Stimulated activated CD4-positive, alpha-beta T cell treated with anti-CD3 and anti-CD28 coated beads, TNF-alpha, amount 100 ng/mL, for 48 hours (primary cell): ENCODE measurements at places on chromosomes 13 and 19.

DNA sequence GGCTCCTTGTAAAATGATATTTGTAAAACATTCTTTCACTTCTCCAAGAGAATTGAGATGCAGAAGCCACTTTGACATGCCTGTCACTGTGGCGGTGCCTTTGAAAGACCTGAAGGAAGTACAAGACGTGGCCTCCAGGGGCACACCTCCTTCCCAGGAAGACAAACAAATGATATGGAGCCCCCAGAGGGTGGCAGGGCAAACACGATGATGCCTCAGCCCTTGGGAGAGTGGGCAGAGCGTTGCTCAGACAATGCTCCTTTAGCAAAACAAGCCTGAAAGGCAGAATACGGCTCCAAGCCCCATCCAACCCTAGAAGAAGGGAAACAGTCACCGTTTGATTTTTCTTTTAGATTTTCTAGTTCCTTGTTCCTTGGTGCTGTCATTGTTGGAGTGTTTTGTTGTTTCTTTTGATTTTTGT is 9.2 kb upstream of the ATP12A start:
- DNase-seq: no peak

DNA sequence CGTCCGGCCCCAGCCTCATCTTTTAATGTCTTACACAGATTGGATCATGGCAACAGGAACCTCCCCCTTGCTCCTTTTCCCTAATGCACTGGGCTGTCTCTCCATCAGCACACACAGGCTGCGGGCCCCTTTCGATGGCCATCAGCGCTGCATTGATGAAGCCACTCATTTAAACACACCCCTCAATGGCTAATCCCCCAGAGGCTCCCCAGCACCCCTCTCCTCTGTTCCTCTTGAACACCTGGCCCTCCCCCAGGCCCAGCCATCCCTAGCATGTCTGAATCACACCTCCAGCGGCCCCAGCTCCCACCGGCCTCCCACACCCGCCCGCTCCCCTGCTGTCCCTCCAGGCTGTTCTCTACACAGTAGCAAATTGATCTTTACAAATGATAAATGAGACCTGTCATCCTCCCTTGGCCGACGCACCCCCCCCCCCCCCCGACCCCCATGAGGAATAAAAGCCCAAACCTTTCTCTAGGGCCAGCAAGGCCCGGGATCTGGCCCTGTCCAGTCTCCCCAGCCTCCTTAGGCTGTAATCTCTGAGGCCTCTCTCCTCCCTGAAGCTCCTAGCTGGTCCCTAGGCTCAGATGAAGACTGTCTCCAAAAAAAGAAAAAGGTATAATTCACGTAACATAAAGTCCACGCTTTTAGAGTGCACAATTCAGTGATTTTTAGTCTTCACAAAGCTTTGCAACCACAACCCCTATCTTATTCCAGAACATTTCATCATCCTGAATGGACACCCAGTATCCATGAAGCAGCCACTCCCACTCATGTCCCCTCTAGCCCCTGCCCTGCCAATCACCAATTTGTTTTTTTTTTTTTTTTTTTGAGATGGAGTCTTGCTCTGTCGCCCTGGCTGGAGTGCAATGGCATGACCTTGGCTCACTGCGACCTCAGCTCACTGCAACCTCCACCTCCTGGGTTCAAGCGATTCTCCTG is 7.4 kb downstream of the RPL28 start:
- DNase-seq: no peak

- no peak for DNase-seq
Measured at GRCh38 chr19:30271816-30272215, 100.4 kb upstream of the ZNF536 start.

GRCh38 chr13:73514208-73514607 is 455.4 kb downstream of the KLF5 start:
- no peak for DNase-seq

- DNase-seq: no peak
Measured at GRCh38 chr13:35832551-35832950, 298.6 kb downstream of the DCLK1 start.

DNA sequence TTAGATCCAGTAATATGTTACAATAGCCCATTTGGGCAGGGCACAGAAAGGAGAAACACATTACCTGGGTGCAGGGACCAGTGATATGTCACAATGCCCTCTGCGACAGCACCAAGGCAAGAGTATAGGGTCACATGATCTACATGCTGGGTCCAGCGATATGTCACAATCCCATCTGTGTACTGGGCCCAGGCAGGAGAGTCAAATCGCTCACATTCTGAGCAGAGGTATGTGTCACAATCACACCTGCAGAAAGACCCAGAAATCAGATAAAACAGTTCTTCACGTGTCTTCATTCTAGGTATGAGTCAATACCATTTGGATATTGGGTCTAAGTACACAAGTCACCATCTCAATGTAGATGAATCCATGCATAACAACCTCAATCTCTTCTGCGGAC is 7.1 kb upstream of the ZNF43 start:
- DNase-seq: no peak

GRCh38 chr13:70662231-70662940 is 554.1 kb upstream of the KLHL1 start:
- DNase-seq: no peak

GRCh38 chr13:111415765-111416164 is 95.3 kb downstream of the TEX29 start:
- DNase-seq: no peak

DNA sequence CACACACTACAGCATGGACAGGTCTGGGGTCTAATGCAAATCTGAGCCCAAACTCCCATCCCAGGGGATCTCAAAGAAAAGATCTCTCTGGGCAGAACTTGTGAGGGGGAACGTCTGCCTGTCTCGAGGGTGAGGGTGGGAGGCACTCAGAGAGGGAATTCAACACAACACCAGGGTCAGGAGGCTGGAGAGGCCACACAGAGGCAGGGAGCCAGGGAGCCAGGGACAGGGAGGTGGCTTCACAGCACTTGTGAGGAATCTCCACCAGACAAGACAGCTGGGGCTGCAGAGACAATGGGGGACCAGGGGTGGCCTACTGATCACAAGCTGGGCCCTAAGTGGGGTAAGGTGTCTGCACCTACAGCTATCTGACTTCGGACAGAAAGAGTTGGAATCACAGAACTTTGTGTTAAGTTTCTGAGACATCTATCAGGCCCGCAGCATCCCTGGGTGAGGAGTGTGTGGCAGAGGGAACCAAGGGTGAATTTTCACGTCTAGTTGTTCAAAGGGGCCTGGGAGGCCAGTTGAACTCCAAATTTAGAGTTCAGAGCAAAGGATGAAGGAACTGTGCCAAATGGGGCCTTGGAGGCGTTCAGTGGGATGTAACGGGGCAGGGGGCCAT is 12.7 kb upstream of the AKAP8L start:
- no peak for DNase-seq

DNA sequence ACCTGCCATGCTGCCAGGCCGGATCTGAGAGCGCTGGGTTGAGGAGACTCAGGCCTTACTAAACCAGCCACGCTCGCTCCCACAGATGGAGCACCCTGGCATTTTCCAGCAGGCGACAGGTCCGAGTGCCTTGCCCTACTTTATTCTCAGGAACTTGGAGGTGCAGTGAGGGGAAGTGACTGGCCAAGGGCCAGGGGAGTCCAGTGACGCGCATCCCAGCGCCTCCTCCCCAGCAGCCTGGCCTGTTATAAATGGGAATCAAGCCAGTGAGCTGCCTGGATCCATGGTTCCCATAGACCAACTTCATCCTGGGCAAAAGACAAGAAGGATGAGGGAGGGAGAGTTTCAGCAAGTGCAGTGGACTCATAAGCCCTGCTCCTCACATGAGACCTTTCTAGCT is 35.5 kb downstream of the TMED1 start:
- no peak for DNase-seq

GRCh38 chr13:24223341-24224231 is 63.1 kb downstream of the SPATA13 start:
- DNase-seq: no peak

DNA sequence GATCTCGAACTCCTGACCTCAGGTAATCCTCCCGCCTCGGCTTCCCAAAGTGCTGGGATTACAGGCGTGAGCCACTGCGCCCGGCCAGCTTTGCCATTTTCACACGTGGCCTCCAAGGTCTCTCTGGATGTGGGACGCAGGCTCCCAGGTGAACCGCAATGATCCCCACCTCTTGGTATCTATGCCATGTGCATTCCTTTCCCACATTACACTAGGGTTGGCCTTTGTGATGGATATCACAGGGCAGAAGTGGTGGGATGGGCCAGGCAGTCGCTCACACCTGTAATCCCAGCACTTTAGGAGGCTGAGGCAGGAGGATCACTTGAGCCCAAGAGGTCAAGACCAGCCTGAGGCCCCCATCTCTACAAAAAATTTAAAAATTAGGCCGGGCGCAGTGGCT is 22.4 kb downstream of the FGF21 start:
- DNase-seq: no peak

DNA sequence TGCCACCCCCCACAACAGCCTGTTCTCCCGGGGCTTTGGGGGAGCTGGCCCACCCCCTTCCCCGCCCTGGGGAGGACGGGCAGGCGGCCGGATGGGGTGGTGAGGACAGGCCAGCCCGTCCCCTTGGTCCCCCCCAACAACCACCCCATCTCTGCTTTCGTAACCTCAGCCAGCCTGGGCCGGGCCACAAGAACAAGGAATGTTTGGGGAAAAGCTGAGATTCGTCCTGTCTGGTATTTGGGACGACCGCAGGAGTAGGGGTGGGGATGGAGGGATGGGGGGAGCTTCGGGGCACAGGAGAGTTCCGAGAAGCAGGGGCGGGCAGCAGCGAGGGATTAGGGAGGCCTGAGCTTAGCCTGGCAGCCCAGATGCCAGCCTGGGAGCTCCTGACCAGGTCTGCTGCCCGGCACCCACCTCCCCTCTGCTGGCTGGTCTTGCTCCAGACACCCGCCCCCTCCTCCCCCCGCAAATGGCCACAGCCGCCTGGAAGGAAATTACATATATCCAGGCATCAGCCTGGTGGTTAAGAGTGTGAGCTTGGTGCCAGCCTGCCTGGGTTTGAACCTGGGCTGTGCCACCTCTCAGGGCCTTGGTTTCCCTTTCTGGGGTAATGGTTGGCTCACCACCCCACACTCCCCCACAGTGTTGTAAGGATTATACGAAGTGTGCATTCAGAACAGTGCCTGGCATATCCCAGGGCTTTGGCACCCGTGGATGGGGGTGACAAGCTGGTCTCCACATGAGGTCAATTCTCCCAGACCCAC is at the start of gene PODNL1:
Gene PODNL1 (minus strand): TSS at position 117 of the 764 bp plus-strand sequence. CDS start 236 bp downstream, outside the sequence.
- no peak for DNase-seq

- no peak for DNase-seq
Measured at GRCh38 chr13:44989941-44990340, 603 bp downstream of the GPALPP1 start.

GRCh38 chr19:53424968-53425597 is 6.7 kb upstream of the ZNF761 start:
- peak; percentile 66 for DNase-seq

- DNase-seq: no peak
Measured at GRCh38 chr19:38924388-38924787, 6.2 kb downstream of the SARS2 start.

GRCh38 chr13:105343134-105343806 is 1192.2 kb downstream of the EFNB2 start:
- DNase-seq: no peak

DNA sequence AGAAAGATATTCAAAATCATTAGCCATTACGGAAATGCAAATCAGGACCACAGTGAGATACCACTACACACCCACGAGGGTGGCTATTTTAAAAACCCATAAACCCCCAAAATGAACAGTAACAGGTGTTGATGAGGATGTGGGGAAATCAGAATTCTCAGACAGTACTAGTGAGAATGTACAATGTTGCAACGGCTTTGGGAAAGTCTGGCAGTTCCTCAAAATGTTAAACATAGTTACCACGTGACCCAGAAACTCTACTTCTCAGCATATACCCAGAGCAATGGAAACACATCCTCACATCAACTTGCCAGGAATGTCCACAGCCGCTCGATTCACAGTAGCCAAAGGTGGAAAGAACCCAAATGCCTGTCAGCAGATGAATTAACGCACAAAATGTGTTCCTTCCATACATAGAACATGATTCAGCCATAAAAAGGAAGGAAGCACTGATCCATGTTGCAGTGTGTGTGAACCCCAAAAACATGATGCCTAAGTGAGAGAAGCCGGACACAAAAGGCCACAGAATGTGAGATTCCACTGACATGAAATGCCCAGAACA is 7.0 kb downstream of the PLVAP start:
- no peak for DNase-seq

- no peak for DNase-seq
Measured at GRCh38 chr13:113053801-113054604, 51.6 kb upstream of the F7 start.

DNA sequence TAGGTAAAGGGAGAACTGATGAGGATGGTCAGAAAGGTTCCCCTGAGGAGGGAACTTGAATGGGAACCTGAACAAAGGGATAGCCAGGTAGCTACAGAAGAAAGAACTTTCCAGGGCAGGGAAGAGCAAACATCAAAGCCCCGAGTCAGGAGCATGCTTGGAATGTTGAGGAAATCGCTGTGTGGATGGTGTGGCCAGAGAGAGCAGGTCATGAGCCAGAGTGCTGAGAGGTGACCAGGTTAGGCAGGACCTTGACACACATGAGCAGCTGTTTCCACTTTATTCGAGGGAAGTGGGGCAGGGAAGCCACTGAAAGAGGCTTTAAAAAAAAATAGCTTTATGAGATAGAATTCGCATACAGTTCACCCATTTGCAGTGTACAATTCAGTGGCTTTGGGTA is 4.4 kb downstream of the RAB8A start:
- DNase-seq: no peak

- DNase-seq: peak; percentile 81
Measured at GRCh38 chr19:41531438-41532311, 44.3 kb upstream of the CEACAM21 start.

- DNase-seq: no peak
Measured at GRCh38 chr19:53612762-53613526, 18.9 kb upstream of the DPRX start.

- no peak for DNase-seq
Measured at GRCh38 chr13:101522607-101523006, 70.1 kb downstream of the ITGBL1 start.

- no peak for DNase-seq
Measured at GRCh38 chr19:18259893-18260292, 14.4 kb downstream of the IQCN start.

DNA sequence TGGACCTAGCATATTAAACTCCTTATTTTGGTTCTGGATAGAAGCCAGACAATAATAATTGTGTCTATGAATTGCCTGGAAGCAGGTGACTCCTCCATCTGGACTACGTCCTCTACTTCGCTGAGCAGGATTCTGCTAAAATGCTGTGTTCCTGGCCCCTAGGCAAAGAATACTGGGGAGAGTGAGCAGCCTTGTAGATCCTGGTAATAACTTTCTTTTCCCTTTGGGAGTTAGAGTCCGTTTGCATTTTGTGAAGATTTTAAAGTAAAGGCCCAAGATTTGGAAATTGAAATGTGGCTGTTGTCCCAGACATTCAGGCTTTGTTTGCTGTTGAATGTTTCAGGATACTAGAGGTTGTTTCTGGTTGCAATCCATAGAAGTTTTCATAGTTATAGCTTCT is 511.9 kb upstream of the KLF12 start:
- DNase-seq: no peak

- peak; percentile 73 for DNase-seq
Measured at GRCh38 chr19:48858984-48859710, 9.3 kb downstream of the PLEKHA4 start.

- no peak for DNase-seq
Measured at GRCh38 chr13:114230575-114230974, 4.1 kb upstream of the CDC16 start.

GRCh38 chr13:32414580-32414979 is 13.3 kb downstream of the N4BP2L1 start:
- DNase-seq: no peak

GRCh38 chr13:35792021-35792420 is 315.5 kb upstream of the MAB21L1 start:
- DNase-seq: no peak

GRCh38 chr19:19900139-19900728 is 512 bp upstream of the ZNF93 start:
- peak; percentile 1 for DNase-seq
